ENCODE measurements at places on chromosomes 2 and 18.

DNA sequence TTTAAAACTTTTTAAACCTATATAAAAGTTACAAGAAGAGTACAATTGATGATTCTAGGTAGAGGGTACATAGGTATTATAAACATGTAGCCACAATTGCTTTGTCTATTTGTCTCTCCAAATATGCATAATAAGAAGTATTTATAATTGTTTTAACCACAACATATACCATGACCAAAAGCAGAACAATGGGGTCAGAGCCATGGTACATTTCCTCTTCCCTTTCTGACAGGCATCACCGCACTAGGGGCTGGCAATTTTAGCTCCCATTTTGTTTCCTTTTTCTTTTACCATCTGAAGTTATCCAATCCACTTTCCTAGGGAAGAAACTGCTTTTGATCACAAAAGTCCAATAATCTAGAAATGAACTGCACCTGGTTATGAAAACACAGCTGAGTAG is 49.3 kb downstream of the TMX3 start:
- no peak for DNase-seq

GRCh38 chr18:62522504-62523254 is at the start of gene ZCCHC2:
ZCCHC2 (plus strand) TSS chr18:62523025; CDS start chr18:62523425, 400 bp downstream.
- peak; percentile 97 for DNase-seq

DNA sequence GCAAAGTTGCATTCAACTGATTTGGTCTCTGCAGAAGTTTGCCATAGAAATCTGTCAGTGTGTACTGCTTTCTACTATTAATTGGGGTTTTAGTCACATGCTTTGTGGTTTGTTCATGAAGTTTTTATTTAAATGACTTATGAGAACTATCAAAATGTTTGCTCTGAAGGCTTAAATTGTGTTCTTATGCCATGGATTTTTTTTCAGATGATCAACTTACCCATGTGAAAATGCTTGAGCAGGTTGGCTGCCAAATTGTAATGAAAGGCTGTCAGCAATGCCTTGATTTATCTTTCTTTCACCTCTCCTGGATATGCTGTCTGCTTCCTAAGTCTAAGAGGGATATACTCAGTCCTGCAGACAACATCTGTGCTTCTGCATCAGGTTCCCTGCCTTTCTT is 50.7 kb downstream of the FMNL2 start:
- no peak for DNase-seq

- DNase-seq, result peak; percentile 7
Measured at GRCh38 chr2:33018271-33018670, 71.5 kb downstream of the LTBP1 start.

DNA sequence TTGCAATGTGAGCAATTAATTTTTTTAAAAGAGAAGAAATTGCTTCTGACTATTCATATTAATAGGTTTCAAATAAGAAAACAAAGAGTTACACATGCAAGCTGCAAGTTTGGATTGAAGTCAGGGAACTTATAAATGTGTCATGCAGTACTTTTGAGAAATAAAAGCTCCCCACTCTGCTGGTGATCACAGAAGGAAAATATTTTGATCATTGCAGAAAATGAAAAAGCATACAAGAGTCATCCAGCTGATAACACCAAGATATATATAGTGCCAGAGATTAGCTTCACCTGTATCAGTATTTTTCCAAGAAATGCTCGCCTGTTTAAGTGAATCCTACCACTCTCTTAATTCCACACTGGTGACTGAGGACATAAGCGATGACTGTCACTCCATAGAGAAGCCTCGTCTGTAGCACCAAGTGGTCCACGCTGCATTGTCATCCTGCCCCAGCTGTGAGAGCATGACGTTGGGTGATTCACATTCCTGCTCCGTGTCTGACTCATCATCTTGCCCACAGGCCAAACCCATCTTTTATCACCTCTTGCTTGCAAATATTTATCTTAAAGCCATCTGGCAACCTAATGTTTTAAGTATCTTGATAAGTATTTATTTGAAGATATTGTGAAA is 178.0 kb downstream of the ASXL3 start:
- peak; percentile 93 for DNase-seq

DNA sequence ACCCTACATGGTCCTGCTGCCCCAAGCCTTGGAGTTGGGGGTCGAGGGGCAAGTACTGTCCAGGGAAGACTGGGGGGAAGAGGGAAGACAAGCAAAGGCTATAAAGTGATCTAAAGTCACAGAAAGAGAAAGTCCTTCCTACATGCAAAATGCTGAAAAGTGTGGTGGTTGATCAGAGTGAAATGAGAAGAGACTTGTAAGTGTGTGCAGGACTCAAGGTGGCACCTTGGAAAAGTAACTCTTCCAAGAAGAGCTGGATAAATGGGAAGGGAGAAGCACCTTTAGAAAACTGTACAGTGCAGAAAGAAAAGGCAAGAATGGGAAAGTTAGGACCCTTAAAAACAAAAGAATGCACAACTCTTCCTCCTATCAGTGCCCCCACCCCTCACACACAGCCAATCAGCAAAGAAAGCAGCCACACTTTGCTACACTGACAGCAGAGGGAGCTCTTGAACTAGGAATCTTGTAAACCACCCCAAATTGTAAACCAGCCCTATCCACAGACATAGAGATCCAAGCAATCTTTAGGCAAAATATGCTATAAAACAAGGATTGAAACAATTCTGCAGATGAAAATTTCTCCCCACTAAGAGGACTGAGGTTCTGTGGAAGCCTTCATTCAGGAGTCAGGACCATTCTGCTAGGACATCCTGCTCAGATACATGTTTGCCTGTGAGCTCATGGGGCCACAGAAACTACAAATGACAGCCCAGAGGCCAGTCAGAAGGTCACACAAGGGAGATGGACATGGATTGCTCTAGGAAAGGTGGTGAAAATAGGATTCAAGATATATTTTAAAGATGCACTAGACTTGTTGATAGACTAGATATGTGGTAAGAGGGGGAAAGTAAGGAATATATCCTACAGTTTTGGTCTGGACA is 146.4 kb downstream of the FTCDNL1 start:
- DNase-seq, result peak; percentile 51

GRCh38 chr2:237746302-237747080 is 52.1 kb upstream of the RBM44 start:
- no peak for DNase-seq

- no peak for DNase-seq
Measured at GRCh38 chr2:55902971-55903370, 20.6 kb downstream of the EFEMP1 start.

- no peak for DNase-seq
Measured at GRCh38 chr2:55452879-55453278, 33.2 kb upstream of the CCDC88A start.
